GM18507 (cell line): ENCODE measurements at places on chromosomes 1 and 21.

DNA sequence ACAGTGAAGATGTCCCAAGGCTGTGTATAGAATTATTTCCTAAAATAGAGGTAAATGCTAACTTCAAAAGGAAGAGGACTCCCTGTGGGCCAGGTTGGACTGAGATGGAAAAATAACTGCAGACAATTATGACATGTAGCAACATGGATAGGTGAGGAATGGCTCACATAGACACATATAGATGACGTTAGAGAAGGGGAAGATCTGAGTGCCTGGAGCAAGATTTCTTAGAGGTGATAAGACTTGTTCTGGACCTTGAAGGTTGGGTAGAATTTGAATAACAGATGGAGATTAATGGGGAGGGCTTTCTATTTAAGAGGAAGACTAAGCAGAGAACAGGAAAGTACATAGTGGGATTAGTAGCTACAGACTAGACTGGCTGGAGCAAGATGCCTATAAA lies 76.9 kb downstream of the C1orf21 start:
- DNase-seq = no peak

GRCh38 chr1:82586473-82586872 lies 785.7 kb downstream of the ADGRL2 start:
- DNase-seq = no peak

- no peak for DNase-seq
These were observed 234.7 kb downstream of the TOMM20 start for GRCh38 chr1:234893725-234894630.

DNA sequence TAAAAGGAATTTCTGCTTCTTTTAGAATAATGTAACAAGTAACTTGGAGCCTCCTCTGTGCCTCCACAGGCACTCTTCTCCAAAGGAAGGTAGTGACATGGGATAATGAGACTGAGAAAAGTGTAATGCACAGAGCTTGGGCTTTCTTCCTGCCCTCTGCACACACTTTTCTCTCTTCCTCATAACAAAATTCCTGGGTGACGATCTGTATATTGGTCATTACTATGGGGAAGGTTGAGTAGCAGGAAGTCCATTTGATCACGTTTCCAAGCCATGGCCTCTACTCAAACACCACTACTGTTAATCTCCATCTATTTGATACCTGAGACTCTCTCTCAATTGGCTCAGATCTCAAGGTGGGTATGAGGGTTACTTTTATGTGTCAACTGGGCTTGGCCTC lies 113.9 kb downstream of the GRIK1 start:
- DNase-seq = no peak

DNA sequence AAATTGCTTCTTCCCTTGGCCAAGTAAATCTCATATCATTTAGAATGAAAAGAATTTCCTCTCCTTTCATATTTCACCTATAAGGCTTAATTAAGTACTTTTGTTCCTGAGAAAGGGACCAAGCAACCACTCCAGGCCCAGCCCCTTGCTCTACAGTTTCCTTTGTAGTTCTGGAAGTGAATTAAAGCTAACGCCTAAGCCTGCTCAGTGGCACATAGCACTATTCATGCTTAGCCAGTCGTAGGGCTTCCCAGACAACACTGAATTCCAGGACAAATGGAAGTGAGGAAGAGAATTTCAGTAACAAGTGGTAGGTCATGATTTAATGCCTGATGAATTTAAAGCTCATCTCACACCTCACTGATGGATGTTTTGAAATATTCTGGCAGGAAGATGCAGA lies 73.3 kb downstream of the RPAP2 start:
- no peak for DNase-seq

GRCh38 chr21:15301736-15302135 lies 236.9 kb upstream of the NRIP1 start:
- DNase-seq = no peak
